Activated T-cell treated with anti-CD3 and anti-CD28 coated beads, Interleukin-2, amount 50 U/mL, for 72 hours (primary cell): ENCODE measurements at places on chromosomes 2 and 18. TPM values are rescaled to one million over a fixed set of nuclear protein-coding genes. Genes with fewer than 3 reads are reported as not detected.

GCG gene
- not detected for total RNA-seq

SCN3A gene
- not detected for total RNA-seq

CLEC4F gene
- not detected for total RNA-seq

NGEF gene
- 2.3 TPM for total RNA-seq

UGT1A9 gene
- not detected for total RNA-seq

- H3K36me3 ChIP-seq = no peaks in the 10 kb centered on the region
- H3K4me3 ChIP-seq = no peak overlapping the region
- no peaks in the 10 kb centered on the region for H3K4me1 ChIP-seq
Measured at GRCh38 chr2:57878171-57878865, 168.3 kb upstream of the VRK2 start.

GRCh38 chr2:128162266-128162665 is 71.3 kb downstream of the UGGT1 start:
- no peak overlapping the region for H3K27ac ChIP-seq
- H3K27me3 ChIP-seq = no peaks in the 10 kb centered on the region
- H3K4me3 ChIP-seq = no peak overlapping the region
- H3K36me3 ChIP-seq = peaks cover 12% of the 10 kb centered on the region

GRCh38 chr2:234795272-234795920 is 156.4 kb upstream of the SH3BP4 start:
- H3K27ac ChIP-seq = no peak overlapping the region
- peaks cover 27% of the 10 kb centered on the region for H3K27me3 ChIP-seq
- no peaks in the 10 kb centered on the region for H3K36me3 ChIP-seq
- no peaks in the 10 kb centered on the region for H3K4me1 ChIP-seq

GRCh38 chr2:26707747-26708146 is 15.2 kb downstream of the KCNK3 start:
- H3K27me3 ChIP-seq = no peaks in the 10 kb centered on the region

- H3K27ac ChIP-seq = peak overlapping the region; percentile 73
- H3K4me1 ChIP-seq = peaks cover 41% of the 10 kb centered on the region
- peaks cover 2% of the 10 kb centered on the region for H3K36me3 ChIP-seq
- peak overlapping the region; percentile 79 for H3K4me3 ChIP-seq
- no peaks in the 10 kb centered on the region for H3K27me3 ChIP-seq
Measured at GRCh38 chr2:12452185-12452584, 264.6 kb upstream of the TRIB2 start.

GRCh38 chr2:45119038-45119437 is 109.8 kb upstream of the SIX2 start:
- no peaks in the 10 kb centered on the region for H3K36me3 ChIP-seq
- no peak overlapping the region for H3K27ac ChIP-seq
- peaks cover 6% of the 10 kb centered on the region for H3K27me3 ChIP-seq
- H3K4me1 ChIP-seq = no peaks in the 10 kb centered on the region
- H3K4me3 ChIP-seq = no peak overlapping the region

DNA sequence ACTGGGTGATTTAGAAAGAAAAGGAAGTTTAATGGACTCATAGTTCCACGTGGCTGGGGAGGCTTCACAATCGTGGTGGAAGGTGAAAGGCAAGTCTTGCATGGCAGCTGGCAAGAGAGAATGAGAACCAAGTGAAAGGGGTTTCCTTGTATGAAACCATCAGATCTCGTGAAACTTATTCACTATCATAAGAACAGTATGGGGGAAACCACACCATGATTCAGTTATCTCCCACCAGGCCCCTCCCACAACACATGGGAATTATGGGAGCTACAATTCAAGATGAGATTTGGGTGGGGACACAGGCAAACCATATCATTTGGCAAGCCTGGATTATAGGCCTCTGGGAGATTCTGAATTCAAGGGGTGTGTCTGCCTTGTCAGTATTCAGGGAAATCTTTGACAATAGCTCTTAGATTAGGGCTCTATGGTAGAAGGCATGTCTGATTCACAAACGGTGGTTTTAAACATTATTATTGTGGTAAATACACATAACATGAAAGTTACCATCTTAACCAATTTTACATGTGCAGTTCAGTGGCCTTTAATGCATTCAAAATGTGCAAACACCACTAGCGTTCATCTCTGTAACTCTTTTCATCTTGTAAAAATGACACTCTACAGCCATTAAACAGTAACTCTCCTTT is 15.3 kb upstream of the PLB1 start:
- no peak for DNase-seq
- no peak overlapping the region for H3K4me3 ChIP-seq
- H3K27me3 ChIP-seq = peaks cover 6% of the 10 kb centered on the region
- peaks cover 2% of the 10 kb centered on the region for H3K36me3 ChIP-seq
- peaks cover 22% of the 10 kb centered on the region for H3K4me1 ChIP-seq

GRCh38 chr2:216829533-216829932 is 30.3 kb downstream of the TNP1 start:
- no peak for DNase-seq
- no peak overlapping the region for H3K27ac ChIP-seq
- no peaks in the 10 kb centered on the region for H3K4me1 ChIP-seq
- peaks cover 12% of the 10 kb centered on the region for H3K27me3 ChIP-seq
- no peaks in the 10 kb centered on the region for H3K36me3 ChIP-seq
- H3K4me3 ChIP-seq = no peak overlapping the region

- H3K36me3 ChIP-seq = no peaks in the 10 kb centered on the region
- no peak for DNase-seq
- H3K27me3 ChIP-seq = no peaks in the 10 kb centered on the region
- no peak overlapping the region for H3K4me3 ChIP-seq
- H3K27ac ChIP-seq = no peak overlapping the region
- H3K4me1 ChIP-seq = no peaks in the 10 kb centered on the region
Measured at GRCh38 chr2:124805060-124805459, 780.0 kb downstream of the CNTNAP5 start.

DNA sequence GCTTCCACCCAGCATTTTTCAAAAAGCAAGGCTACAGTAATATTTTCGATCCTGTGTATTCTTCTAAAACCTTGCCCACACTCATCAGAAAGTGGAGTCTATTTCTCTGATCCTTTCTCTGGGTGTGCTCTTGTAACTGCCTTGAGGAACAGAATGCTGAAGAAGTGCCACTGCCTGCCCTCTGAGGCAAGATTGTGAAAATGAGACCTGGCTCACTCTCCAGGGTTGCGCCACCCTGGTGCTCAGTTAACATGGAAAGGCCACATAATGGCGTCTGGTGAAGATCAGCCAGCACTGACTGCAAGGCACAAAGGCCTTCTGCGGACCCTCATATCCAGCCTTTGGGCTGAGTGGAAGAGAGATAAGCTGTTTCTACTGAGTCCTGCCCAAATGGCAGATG is 11.2 kb upstream of the SH3RF3 start:
- no peak overlapping the region for H3K27ac ChIP-seq
- no peaks in the 10 kb centered on the region for H3K36me3 ChIP-seq
- peaks cover 10% of the 10 kb centered on the region for H3K4me1 ChIP-seq
- H3K27me3 ChIP-seq = no peaks in the 10 kb centered on the region

- no peaks in the 10 kb centered on the region for H3K36me3 ChIP-seq
- H3K4me1 ChIP-seq = peaks cover 53% of the 10 kb centered on the region
- H3K27me3 ChIP-seq = no peaks in the 10 kb centered on the region
- peak; percentile 69 for DNase-seq
Measured at GRCh38 chr2:203683932-203684556, 22.4 kb upstream of the CD28 start.

DNA sequence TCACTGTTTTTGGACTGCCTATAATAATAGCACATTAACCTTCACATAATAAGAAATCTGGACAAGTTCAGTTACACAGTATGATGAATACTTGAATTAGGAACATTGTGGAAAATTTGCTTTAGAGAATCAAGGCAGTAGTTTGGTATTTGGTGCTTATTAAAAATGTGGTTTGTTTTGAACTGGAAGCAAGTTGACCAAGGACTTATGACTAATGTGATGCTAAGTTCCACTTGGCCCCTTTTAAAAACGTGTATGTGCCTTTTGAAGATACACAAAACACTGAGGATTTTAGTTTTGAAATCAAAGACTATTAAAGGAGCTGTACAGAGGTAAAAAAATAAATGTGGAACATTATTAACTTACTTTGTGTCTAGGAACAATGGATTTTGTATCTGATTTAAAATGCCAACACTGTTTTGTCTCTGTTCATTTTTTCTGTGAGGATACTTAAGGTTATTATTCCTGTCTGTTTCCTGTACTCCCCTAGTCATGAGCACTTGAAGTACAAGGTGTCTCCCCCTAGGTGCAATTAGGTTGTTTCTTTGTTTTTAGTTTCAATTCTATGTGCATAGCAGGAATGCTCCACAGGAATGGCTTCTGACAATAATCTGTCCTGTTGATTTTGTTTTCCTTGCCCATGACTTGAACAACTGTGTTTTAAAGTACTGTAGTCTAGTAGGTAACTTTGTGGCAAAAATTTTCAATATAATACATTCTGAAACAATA is 49.6 kb upstream of the PTH2R start:
- peak overlapping the region; percentile 70 for H3K27ac ChIP-seq
- no peaks in the 10 kb centered on the region for H3K27me3 ChIP-seq
- DNase-seq = no peak
- no peak overlapping the region for H3K4me3 ChIP-seq
- peaks cover 10% of the 10 kb centered on the region for H3K36me3 ChIP-seq
- no peaks in the 10 kb centered on the region for H3K4me1 ChIP-seq

DNA sequence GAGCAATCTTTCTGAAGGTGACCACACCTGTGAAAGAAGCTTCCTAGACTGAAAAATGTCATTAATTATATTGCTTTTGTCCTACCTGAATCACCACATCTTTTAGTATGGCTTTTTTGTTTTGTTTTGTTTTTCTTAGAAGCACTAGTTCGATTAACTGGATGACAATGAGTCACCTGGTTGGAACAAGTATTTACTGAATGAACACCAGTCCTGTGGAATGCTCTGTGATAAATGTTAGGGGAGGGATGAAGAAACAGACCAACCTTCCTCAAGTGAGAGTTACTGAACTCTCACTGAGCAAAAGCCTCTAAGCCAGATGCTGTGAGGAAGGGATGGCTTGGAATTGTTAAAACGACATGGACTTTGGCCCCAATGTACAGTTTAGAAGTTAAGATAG is 26.8 kb upstream of the DCC start:
- no peaks in the 10 kb centered on the region for H3K27me3 ChIP-seq
- H3K4me1 ChIP-seq = no peaks in the 10 kb centered on the region
- H3K36me3 ChIP-seq = no peaks in the 10 kb centered on the region
- DNase-seq = no peak
- no peak overlapping the region for H3K27ac ChIP-seq
